ENCODE measurements at places on chromosomes 13 and 19.
A peak's percentile ranks its signal among the peaks of the same experiment; 100 is the strongest.

DNA sequence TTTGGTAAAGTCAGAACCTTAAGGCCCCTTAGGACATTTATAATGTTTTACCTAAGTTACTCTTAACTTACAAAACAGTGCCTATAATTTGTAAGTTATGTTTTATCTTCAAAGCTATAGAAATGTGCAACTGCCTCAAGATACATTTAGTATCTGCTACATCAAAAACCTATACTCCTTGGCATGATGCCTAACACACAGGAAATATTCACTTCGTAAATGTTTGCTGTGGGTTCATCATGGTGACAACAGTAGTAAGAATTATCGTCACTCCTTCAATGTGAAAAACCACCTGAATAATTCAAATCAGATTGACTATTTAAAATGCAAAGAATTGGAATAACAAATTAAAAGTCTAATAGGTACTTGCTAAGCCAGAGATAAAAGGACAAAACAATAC is 184.1 kb downstream of the DIAPH3 start:
- DNase-seq, result no peak

GRCh38 chr19:17303167-17303939 is at the start of gene ABHD8:
Gene ABHD8, minus strand, starts transcription at chr19:17303425. Its CDS starts 1,809 bp downstream, at chr19:17301616.
- peak; percentile 94 for DNase-seq

- no peak for DNase-seq
Measured at GRCh38 chr19:15527705-15528104, 19.4 kb downstream of the CYP4F22 start.

- no peak for DNase-seq
Measured at GRCh38 chr19:45524575-45525129, 17.4 kb downstream of the VASP start.

DNA sequence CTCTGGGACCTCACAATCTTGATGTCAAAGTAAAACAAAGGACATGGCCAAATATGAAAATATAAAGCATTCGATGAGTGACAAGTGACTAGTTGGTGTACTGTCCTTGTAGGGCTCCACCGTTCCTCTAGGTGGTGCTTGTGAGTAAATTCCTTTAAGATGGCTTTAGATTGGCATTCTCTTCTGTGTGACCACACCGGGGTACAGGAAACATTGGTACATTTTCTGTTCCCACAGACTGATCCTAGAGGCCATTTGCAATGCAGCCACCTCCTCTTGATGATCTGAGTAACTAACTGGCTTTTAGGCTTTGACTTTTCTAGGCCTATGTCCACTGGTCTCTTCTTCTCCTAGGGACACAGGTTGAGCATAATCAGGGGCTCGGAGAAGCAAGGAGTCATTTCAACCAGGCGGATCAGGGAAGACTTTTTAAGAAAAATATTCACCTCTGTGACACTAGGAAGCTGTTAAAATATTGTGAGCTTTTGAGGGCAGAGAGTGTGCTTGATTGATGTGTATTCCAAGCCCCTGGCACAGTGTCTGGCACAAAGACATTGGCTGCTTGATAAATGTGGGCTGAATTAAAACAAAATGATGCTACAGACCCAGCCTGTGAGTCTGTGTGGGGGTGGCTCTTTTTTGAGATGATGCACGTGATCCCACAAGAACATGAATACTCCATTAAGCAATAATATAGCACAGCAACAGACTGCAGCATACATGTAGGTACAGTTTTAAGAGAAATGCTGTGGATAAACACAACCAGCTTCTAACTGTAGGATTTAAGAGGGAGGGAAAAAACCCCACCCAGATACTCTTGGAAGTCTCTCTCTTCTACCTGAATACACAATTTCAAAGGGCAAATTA is 21.0 kb downstream of the EPSTI1 start:
- peak; percentile 51 for DNase-seq

GRCh38 chr13:80560609-80561008 is 219.7 kb upstream of the SPRY2 start:
- no peak for DNase-seq
